ENCODE measurements at places on chromosomes 13 and 19.

DNA sequence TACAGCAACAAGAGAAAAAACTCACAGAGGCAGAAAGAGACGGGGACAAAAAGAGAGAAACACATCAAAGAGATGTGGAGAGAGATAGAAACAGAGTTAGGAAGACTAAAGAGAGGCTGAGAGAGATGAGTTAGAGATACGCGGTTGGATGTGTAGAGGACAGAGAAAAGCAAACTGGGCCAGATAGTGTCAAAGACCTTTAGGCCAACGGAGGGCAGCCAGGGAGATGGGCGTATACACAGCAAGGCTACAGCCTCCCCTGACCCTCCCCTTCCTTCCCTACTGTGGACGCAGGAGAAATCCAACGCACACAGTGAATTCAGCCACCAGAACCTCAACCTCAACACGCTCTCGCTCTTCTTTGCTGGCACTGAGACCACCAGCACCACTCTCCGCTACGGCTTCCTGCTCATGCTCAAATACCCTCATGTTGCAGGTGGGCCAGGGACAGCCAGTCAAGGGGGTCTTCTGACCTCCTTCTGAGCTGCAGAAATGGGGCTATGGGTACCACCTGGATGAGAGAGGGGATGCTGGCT is 18.7 kb downstream of the CYP2B6 start:
- no peak for DNase-seq

DNA sequence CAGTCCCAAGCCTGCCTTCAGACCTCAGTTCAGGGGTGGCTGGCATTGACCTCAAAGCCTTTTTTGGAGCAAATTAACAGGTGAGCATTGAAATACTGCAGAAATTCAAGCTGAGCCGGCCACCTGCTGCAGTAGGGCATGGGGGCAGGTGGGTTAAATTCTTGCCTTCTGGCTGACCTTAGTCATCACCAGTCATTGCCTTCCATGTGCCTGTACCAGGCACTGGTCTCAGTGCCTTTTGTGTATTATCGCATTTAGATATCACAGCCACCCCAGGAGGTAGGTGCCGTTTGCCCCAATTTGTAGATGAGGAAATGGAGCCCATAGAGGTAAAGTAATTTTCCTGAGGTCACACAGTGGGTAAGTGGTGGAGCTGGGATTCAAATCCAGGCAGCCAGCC is 7.2 kb downstream of the PPP1R37 start:
- no peak for DNase-seq

DNA sequence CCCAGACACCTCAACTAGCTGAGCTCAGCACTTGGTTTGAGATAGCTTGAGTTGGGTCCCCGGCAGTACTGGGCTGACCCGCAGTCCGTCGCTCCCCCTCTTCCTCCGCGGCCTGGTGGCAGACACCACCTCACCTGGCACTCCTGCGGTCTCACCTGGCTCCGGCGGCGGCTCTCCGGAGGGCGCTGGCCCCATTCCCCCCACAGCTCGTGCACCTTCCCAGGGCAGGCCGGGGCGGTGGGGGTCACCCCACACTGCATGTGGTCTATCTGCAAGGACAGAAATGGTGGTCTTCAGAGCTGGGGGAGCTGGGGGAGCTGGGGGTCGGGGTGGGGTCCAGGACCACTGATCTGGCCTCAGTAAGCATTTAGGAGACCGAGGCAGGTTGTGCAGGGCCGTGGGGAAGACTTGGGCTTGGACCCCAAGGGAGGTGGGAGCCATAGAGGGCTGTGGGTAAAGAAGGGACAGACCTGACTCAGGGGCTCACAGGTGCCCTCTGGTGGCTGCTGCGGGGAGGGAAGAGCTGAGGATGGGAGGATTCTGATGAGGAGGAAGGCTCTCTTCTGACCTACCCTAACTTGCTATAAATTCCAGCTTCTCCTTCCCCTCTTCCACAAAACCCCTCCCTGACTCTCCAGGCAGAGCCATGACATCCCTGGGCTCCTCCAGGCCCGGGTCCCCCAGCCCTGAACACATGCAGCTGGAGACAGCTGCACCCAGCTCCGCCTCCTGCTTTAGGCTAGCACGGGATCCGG is 6.7 kb upstream of the PLIN4 start:
- DNase-seq = no peak

GRCh38 chr19:55172741-55173140 is 6.3 kb upstream of the DNAAF3 start:
- no peak for DNase-seq

GRCh38 chr19:3397266-3398022 is 31.1 kb downstream of the NFIC start:
- DNase-seq = no peak

DNA sequence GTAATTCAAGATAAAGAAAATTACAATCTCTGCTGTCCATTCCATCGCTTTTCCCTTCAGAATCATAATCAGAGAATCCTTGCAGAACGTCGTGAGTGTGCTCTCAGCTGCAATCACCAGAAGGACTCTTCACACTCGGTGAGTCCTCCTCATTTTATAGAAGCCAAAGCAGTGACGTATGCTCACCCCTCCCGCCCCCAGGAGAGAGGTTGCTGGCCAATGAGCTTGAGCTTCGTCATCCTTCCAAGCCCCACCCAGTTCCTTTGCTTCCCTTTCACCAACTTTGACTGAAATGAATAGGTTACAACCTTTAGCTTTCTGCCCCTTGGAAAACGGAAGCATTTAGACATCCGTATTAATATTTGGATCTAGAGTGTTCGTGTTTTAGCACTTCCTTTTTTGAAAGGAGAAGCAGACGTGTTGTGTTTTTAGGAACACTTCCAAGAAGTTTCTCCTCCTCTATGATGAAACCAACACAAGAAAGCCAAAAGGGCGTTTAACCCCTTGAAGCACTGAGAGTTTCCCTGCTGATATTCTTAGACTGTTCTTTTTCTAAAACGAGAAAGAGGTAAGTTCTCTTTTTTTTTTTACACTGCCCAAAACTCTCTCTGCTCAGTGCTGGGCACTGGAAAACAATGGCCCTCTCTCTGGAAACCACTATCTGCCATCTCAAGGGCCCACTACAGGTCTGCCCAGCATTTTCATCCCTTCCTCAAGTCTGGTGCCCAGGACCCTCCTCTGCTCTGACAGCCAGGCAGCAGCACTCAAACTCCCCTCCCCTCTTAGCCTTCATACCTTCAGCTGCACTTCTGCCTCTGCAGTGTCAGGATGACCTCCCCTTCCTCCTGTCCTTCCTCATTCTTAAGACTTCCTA is 44.3 kb upstream of the CEACAM21 start:
- DNase-seq = no peak

GRCh38 chr13:91722267-91722884 is 324.0 kb downstream of the GPC5 start:
- no peak for DNase-seq

DNA sequence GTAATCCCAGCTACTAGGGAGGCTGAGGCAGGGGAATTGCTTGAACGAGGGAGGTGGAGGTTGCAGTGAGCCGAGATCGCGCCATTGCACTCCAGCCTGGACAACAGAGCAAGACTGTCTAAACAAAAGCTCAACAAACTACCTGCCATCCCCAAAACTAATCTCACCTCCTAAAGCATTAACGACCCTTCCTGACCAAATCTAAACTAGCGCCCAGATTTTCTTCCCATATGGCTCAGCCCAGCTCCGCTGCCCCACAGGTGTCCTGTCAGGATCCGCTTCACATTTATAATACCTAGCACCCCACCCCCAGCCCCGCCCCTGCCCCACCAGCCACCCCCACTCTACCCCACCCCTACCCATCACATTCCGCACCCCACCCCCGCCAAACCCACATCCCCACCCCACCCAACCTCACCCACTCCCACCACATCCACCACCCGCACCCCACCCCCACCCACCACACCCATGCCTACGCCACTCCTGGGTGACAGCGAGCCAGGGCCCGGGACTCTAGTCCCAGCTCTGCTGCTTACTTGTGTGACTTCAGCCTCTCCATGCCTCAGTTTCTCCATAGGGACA is 599 bp downstream of the C19orf12 start:
- DNase-seq = no peak

GRCh38 chr19:55176076-55176475 is 4.0 kb downstream of the SYT5 start:
- DNase-seq = no peak

GRCh38 chr13:82092312-82092711 is 1751.4 kb upstream of the SPRY2 start:
- no peak for DNase-seq

DNA sequence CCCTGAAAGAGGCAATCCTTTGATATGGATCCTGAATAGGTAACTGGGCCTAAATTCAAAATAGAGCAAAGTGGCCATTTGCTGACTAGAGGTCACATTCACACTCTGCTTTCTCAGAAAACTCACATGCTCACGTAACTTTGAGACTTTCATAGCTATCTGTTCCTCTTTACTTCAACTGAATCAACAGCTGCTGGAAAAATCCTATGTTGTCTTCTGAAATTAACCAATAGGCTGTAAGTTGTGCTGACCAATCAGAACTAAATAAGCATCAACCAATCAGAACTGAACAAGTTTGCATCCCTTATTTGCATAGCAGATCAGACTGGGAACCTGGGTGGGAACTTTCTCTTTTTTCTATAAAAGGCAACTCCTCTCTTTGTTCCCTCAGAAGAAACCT is 24.0 kb upstream of the TBC1D4 start:
- DNase-seq = no peak

DNA sequence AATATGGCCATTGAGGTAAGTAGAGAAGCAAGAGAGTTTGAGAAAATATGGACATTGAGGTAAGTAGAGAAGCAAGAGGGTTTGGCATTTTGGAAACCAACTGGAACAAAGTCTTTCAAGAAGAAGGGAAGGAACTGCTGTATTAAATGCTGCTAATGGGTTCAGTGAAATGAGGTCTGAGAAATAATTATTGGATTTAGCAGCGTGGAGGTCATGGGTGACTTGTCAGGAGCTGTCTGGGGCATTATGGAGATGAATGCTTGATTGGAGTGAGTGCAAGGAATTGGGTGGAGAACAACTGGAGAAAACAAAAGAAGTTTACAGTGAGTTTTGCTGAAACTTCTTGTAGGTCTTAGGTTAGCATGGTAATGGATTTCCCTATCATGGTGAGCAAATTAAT is 232.3 kb downstream of the ATP8A2 start:
- no peak for DNase-seq

DNA sequence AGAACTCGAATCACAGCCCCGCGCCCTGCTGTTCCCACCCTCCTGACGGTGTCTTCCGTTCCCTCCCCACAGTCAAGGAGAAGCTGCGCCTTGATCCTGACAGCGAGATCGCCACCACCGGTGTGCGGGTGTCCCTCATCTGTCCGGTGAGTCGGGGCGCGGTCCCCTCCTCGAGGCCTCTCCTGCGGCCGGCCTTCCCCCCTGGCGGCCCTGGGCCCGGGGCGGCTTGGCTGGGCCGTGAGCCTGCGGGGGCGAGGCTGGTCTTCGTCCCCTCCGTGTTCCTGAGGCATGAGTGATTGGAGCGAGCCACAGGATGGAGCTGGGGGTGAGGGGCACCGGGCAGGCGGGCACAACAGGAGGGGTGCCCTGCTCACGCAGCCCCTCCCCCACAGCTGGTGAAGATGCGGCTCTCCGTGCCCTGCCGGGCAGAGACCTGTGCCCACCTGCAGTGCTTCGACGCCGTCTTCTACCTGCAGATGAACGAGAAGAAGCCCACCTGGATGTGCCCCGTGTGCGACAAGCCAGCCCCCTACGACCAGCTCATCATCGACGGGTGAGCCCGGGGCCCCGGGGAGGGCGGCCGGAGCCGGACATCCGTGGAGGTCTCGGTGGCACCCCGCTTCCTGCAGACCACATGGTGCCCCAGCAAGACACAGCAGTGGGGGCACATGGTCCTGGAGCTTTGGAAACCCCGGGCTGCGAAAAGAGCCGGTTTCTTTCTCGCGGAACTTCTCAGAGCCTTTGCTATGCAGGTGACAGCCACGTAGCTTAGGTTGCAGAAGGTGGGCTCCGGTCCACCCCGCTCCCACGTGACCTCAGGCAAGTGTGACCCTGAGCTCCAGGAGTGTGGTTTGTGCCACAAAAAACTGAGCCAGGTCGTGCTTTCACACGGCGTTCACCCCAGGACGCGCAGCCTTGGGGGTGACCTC is 25.8 kb downstream of the PIAS4 start:
- DNase-seq = no peak

DNA sequence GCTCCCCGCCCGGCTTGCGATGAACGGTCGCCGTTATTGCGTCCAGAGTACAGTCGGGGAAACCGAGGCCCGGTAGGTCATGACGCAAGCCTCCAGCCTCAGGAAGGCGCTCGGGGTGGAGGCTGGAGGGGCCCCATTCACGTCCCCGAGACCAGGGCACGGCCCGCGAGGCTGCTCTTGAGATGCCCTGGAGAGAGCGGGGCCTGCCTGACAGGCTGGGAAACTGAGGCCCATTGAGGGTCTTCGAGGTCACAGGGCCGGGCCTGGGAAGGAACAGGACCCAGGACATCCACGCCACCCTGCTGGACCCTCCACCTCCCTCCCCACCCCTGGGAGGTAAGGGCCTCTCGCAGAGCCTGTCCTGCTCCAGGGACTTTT is 367 bp downstream of the NDUFS7 start:
- no peak for DNase-seq

All from SHP77 treated with DMSO at 0.1 percent for 48 hours (cell line).